ENCODE measurements at places on chromosomes 16 and 17.
A peak's percentile ranks its signal among the peaks of the same experiment; 100 is the strongest.

- DNase-seq = no peak
Measured at GRCh38 chr16:1612320-1613111, at the start of gene CRAMP1. Gene CRAMP1, plus strand, starts transcription at chr16:1612360. Its CDS starts 2,280 bp downstream, at chr16:1614640.

GRCh38 chr16:10728003-10728887 is 15.4 kb upstream of the NUBP1 start:
- DNase-seq = no peak

GRCh38 chr17:3643889-3644349 is 7.4 kb downstream of the CTNS start:
- DNase-seq = no peak

DNA sequence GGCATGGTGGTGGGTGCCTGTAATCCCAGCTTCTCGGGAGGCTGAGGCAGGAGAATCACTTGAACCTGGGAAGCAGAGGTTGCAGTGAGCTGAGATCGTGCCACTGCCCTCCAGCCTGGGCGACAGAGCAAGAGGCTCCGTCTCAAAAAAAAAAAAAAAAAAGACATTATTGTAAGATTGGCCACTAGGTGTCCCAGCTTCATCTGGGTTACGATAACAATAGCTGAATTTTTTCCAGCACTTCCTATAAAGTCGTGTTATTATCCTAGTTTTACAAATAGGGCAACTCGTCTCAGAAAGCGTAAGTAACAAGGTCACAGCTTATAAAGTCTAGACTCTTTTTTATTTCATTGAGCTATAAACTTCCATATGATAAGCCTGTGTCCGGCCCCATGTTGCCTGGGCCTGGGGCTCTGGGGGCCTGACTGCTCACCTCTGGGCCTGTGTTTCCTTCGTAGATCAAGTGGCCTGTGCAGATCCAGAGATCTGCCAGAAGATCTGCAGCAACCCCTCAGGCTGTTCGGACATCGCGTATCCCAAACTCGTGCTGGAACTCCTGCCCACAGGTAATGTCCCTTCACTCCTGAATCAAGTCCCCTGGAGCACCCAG is 60.5 kb downstream of the SLC5A11 start:
- peak; percentile 8 for DNase-seq

GRCh38 chr17:30517786-30518185 is 40.6 kb downstream of the GOSR1 start:
- no peak for DNase-seq

GRCh38 chr17:73142872-73143381 is 21.9 kb upstream of the SSTR2 start:
- no peak for DNase-seq

DNA sequence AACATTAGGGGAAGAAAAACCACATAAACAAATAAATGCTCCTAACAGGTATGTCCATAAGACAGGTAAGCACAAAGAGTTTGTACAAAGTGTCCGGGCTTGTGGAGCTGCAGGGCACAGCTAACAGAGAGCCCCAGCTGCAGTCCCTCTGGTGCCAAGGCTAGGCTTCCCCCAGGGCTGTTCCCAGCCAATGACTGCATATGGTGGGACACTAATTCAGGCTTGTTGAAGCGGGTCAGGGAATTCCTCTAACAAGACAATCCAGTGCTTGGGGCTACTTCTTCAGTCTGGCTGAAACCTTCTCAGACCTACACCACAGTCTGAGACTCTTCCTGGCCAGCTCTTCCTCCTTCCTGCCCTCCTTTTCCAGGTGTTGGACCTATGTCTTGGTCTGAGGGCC is 51.7 kb upstream of the ALDH3A1 start:
- no peak for DNase-seq
